ENCODE measurements at places on chromosomes 5 and 9. TPM values are rescaled to one million over a fixed set of nuclear protein-coding genes. Genes with fewer than 3 reads are reported as not detected.

Gene SEMA5A
- 17.7 TPM for total RNA-seq

Gene LCN2
- total RNA-seq = not detected

- no peak for DNase-seq
Measured at GRCh38 chr9:97389249-97389648, 22.6 kb upstream of the TDRD7 start.

DNA sequence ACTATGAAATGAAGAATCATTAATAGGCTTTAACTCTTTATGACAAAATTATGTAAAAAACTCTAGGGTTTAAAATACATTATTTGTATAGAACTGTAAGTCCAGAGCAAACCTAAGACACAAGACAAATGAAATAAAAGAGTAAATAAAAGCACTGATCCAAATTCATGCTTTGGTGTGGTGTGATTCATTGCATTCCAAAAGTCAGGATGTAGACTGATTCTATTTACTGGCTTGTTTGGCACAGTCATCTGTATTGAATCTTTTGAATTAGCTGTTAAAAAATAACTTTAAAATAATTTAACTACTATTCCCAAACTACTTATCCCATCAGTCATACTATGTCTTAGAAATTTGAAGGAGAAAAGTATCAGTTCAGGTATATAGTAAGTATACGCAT, 31.1 kb downstream of the IL4 start:
- no peak for DNase-seq

- no peak for DNase-seq
Measured at GRCh38 chr5:131022811-131023497, 142.1 kb downstream of the HINT1 start.

DNA sequence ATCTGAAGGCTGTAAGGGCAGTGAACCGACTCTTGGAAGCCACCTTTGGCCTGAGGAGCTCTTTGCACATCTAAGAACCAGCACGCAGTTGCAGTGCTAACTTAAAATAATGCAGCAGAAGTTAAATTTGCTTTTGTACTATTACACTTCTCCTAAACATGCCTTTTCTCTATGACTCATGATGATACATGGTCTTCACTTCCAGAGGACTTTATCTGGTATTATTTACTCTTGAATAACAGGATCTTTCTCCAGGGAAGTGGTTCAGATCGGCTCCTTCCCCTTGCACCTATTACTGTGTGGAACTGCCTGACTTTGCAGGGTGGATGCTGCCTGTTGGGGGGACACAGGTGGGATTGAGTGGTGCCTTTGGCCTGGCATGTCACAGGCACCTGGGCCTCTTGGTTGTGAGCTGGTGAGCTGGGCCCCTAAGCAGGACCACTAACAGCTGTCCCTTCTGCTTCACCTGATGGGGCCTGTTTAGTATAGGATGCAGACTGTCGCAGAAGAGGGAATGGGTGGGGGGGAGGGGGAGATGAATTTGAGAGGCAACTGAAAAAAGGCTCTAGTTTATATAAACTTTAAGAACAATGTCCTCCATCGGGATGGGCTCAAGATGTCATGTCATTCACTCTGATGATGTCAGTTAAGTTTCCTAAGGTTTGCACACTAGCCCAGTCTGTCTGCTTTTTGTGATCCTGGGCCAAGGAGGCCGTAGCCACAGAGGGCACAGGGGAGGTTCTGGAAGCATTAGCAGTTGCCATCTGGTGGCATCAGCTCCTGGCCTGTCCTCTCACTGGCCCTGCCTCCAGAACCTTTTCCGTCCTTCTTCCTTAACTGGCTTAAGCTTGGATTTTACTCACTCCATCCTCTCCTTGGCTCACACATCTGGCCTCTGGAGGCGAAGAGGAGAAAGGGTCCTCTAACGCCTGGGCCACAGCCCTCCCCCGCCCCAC, 33.9 kb upstream of the GABBR2 start:
- DNase-seq = peak; percentile 54

DNA sequence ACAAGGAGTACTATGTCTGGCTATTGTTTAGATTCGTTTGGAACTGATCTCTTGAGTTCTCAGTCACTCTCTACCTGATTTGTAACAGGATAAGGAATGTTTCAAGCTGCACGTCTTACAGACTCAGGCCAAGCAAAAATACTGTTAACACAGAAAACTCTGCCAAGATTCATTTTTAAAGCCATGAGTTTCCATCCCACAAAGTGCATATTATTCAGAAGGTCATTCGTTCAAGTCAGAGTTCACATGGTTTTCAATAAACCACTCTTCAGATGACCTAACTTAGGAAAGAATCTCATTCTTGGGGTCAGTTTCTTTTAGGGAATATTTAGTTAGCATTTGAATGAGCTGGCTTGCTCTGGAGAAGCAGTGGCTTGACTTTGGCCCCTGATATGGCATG, 49.3 kb downstream of the F2R start:
- DNase-seq = peak; percentile 94

Gene PDGFRB
- 151 TPM for total RNA-seq

DNA sequence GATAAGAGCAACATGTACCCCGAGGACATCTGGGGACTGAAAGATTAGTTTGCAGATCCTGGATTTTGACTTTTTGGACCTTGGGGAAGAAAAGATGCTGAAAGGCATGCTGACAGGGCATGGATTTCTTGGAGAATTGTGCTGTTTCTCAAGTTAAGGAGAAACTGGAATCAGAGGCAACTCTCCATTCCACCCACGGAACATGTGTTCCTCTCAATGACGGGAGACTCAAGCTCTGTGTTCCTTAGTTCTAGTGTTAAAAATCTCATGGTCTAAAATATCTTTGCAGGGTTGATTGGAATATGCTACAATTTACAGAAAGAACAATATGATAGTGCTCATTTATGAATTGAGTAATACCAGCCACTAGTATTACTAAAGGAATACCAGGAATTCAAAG, 34.4 kb upstream of the CDH12 start:
- DNase-seq = no peak

DNA sequence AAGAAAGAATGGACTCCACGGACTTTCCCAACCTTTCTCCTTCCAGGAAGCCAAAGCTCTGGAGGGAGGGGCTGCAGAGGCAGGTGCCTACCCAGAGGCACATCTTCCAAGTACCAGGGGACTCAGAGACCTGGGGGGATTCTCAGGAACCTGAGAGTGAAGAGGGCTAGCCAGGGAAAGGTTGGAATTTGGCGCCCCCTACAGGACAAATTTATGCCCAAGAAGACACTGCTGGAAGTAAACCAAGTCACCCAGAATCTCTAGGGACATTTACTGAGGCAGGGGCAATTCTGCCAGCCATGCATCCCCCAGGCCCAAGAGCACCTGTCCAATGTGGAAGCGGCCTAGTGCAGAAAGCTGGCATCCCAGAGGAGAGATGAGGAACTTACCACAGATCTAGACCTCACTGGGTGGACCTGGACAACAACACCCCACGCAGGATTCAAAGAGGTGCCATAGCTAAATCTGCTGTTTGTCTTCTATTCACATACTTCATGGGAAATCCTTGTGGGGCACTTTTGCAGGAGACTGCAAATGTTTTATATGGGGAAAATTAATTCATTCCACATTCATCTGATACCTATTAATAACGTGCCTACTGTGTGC, 25.9 kb upstream of the IDNK start:
- DNase-seq = peak; percentile 23

DNA sequence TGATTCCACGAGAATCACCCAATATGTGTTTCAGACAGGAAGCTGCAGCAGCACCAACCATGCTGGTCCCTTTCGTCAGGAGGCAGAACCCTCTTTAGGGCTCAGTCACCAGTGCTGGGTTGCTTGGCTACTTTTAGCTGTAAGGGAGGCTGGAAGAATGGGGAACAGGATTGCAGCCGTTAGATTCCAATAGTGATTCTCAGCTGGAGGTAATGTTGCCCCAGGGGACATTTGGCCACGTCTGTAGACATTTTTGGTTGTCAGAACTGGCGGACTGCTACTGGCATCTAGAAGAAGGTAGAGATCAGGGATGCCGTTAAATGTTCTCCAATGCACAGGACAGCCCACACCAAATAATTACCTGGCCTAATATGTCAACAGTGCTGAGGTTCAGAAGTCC, 81.8 kb downstream of the ANKRD33B start:
- no peak for DNase-seq

DNA sequence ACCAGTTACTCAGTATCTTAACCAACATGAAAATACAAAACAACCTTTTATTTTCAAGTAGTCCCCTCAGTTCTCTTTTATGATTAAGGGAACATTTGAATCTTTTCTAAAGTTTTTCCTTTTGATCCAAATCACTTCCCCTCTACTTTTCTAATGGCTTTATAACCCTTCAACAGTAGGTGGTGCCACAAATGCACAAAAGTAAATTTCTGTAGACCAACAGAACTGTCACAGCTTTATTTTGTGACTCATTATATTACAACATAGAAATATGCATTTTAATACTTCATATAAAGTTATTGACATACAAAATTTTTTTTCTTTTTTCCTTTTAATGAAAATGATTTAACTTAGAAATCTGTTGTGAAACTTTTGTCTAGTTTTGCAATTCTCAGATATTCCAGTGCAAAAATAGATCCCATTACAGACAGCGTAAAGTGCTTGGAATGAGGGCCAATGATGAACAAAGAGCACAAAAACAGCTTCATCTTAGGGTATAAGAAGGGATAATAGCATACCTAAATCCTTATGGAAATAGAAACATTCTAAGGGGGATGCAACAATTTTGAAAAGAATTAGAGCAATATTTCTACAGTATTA, 17.0 kb downstream of the NIPSNAP3B start:
- DNase-seq = peak; percentile 12
